Right atrium auricular region (tissue), 2 donors: ENCODE measurements at places on chromosomes 1 and 21. TPM values are rescaled to one million over a fixed set of nuclear protein-coding genes. Genes with fewer than 3 reads are reported as not detected.

GRCh38 chr1:68294367-68295066, 62.2 kb upstream of the WLS start:
- H3K27me3 ChIP-seq, result no peaks in the 10 kb centered on the region
- no peak overlapping the region for H3K4me3 ChIP-seq
- no peak overlapping the region for H3K27ac ChIP-seq
- H3K36me3 ChIP-seq, result no peaks in the 10 kb centered on the region

DNA sequence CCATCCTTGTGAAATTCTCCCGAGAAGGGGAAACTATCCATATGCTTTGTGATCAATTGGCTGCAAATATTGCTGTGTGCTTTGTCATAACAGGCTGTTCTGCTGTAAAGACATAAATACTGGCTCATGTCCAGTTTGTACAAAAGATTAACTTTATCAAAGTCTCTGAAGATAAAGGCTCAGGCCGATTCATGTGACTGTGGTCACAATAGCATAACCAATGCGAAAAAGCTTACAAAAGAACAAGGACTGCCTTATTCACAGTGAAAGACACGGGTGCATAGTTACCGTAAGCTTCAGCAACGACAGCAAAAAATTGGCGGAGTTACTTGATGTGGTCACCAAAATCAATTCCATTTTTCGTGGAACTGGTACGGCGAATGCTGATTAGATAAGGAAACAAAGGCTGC, 173.6 kb upstream of the CHRM3 start:
- no peak overlapping the region for H3K4me3 ChIP-seq
- peaks cover 4% of the 10 kb centered on the region for H3K4me1 ChIP-seq
- no peak overlapping the region for H3K27ac ChIP-seq
- no peaks in the 10 kb centered on the region for H3K36me3 ChIP-seq

- H3K36me3 ChIP-seq, result no peaks in the 10 kb centered on the region
These were observed 102.8 kb upstream of the WNT4 start for GRCh38 chr1:22245726-22246125.

DNA sequence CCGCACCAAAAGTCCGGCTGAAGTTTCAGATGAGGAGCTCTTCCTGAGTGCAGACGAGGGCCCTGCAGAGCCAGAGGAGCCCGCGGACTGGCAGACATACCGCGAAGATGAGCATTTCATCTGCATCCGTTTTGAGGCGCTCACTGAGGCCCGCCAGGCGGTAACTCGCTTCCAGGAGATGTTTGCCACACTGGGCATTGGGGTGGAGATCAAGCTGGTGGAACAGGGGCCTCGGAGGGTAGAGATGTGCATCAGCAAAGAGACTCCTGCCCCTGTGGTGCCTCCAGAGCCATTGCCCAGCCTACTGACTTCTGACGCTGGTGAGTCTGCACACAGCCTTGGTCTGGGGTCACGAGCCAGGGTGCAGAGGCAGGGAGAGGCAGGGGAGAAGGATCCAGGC, 84.7 kb downstream of the TRIM11 start:
- peaks cover 87% of the 10 kb centered on the region for H3K36me3 ChIP-seq
- H3K27me3 ChIP-seq, result no peaks in the 10 kb centered on the region
- no peak for DNase-seq
- no peak overlapping the region for H3K27ac ChIP-seq

DNA sequence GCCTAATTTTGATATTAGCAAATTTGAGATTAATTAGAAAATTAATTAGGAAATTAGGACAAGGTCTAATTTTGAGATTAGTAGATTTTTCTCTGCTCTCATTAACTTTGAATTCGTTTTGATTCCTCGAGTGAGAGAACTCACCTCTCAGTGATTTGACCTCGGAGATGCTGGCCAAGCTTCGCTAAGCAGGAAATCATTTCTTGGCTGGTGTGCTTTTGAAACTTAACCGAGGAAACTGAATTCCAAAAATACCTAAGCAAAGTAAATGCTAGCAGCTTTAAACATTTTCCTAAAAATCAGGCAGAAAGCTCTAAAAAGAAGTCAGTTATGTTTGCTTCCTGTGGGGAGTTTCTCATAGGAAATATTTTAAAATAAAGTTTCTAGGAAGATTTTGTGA, 34.9 kb downstream of the CDC14A start:
- no peaks in the 10 kb centered on the region for H3K27me3 ChIP-seq
- no peak overlapping the region for H3K4me3 ChIP-seq
- H3K4me1 ChIP-seq, result no peaks in the 10 kb centered on the region

DNA sequence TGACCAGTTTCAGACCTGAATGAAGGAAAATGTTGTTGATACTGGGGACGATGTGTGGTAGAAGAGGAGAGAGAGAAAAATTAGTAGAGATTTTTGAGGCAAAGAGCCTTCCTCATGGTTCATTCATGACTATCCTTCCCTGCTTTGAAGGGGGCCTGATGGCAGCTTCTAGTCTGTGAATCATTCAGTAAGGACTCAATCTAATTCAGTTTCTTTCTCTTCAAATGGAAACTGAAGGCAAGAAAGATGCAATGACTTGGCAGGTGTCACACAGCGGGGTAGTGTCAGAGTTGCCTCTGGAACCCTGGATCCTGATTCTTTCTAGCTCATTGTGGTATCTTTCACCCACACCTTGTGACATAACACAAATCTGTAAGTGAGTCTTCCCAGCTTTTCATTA, 14.9 kb upstream of the CD5L start:
- no peak for DNase-seq
- no peaks in the 10 kb centered on the region for H3K36me3 ChIP-seq

GRCh38 chr1:106063510-106063909, 993.0 kb upstream of the PRMT6 start:
- H3K36me3 ChIP-seq, result no peaks in the 10 kb centered on the region
- no peaks in the 10 kb centered on the region for H3K4me1 ChIP-seq
- H3K27me3 ChIP-seq, result no peaks in the 10 kb centered on the region

GRCh38 chr1:7046891-7047290, 261.6 kb downstream of the CAMTA1 start:
- no peak overlapping the region for H3K27ac ChIP-seq
- no peak for DNase-seq
- no peaks in the 10 kb centered on the region for H3K27me3 ChIP-seq
- H3K4me1 ChIP-seq, result no peaks in the 10 kb centered on the region
- H3K36me3 ChIP-seq, result no peaks in the 10 kb centered on the region

DNA sequence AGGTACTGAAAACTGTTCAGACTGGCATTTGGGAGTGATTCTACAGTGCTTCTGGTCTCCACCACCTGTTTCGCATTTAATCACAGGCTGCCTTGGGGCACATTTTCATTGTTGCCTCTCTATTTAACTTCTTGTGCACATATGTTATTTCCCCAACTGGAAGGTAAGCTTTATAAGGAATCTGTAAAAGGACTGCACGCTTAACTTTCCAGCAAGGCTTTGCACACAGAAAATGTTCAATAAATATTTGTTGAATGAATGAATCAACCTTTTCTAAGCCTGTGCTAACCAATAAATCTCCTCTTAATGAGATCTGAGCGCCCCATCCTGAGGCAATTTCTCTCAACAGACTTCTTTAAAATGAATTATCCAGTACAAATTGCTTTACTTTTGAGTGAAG, 84.3 kb upstream of the ARHGAP29 start:
- H3K4me3 ChIP-seq, result no peak overlapping the region
- DNase-seq, result no peak
- H3K4me1 ChIP-seq, result no peaks in the 10 kb centered on the region

GRCh38 chr1:163436140-163436812, 114.5 kb downstream of the NUF2 start:
- H3K4me3 ChIP-seq, result no peak overlapping the region
- no peaks in the 10 kb centered on the region for H3K36me3 ChIP-seq
- no peaks in the 10 kb centered on the region for H3K27me3 ChIP-seq

GRCh38 chr1:111420377-111420776, 7.2 kb downstream of the OVGP1 start:
- no peak overlapping the region for H3K4me3 ChIP-seq
- H3K4me1 ChIP-seq, result no peaks in the 10 kb centered on the region
- no peak for DNase-seq
- H3K27me3 ChIP-seq, result no peaks in the 10 kb centered on the region
- no peak overlapping the region for H3K27ac ChIP-seq

DNA sequence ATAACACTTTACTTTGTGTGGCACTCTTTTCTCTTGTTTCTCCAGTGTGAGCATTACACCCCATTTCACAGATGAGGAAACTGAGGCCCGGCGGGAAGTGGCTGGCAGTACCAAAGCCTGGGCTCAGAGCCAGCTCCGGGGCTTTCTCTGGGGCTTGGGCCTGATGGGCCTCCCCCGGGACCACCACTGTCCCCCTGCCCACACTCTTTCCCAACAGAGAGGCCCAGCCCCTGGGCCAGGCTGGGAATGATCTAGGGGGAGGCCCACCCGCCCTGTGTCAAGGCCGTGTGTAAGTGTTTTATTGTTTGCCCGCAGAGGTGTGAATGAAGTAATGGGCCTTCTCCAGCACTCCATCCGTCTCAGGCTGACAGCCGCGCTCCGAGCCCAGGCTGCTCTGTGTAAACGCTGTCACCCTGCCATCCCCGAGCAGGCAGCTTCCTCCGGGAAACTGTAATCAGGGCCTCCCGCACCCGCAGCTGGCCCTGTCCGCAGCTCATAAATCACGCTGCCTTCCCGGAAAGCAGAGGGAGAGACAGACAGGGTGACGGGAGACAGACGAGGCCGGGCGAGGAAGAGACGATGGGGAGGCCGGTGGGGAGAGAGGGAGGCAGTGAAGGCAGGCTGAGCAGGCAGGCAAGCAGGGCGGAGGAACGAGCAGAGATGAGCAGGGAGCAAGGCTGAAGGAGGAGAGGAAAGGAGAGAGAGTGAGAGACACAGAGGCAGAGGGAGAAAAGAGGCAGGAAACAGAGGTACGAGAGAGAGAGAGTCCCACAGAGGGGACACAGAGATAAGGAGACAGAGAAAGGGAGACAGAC, 109.7 kb upstream of the ZBTB40 start:
- H3K27me3 ChIP-seq, result no peaks in the 10 kb centered on the region
- H3K4me3 ChIP-seq, result no peak overlapping the region
- no peak for DNase-seq
- H3K36me3 ChIP-seq, result no peaks in the 10 kb centered on the region
- no peak overlapping the region for H3K27ac ChIP-seq

- peaks cover 53% of the 10 kb centered on the region for H3K27me3 ChIP-seq
- H3K4me3 ChIP-seq, result no peak overlapping the region
- peaks cover 21% of the 10 kb centered on the region for H3K4me1 ChIP-seq
- DNase-seq, result no peak
- H3K27ac ChIP-seq, result no peak overlapping the region
- H3K36me3 ChIP-seq, result no peaks in the 10 kb centered on the region
These were observed 3.2 kb downstream of the DMBX1 start for GRCh38 chr1:46492871-46493270.

DNA sequence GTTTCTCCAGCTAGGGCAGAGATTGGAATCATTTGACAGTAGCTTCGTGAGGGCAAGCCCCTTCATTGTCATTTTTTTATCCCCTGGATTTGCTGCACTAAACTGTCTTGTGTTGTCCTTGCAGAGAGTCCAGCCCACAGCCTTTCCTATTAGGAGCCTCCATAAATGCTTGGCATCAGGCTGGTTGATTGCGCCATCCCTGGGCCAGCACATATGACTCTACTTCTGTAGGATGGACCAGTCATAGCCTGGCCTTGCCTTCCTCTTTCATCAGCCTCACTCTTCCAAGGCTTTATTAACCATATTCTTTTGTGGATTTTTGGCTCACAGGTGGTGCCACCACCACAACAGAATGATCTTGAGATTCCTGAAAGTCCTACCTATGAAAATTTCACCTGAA, 31.4 kb downstream of the LY9 start:
- no peaks in the 10 kb centered on the region for H3K36me3 ChIP-seq
- H3K27ac ChIP-seq, result no peak overlapping the region
- no peak for DNase-seq
- no peaks in the 10 kb centered on the region for H3K4me1 ChIP-seq
- H3K27me3 ChIP-seq, result no peaks in the 10 kb centered on the region

RXRG gene
- 1.2 TPM for total RNA-seq

FAM110D gene
- 4.3 TPM for total RNA-seq

UBL4B gene
- not detected for total RNA-seq

CR1 gene
- 1.8 TPM for total RNA-seq
